Ammon's horn (tissue), 1 donor: ENCODE measurements at places on chromosomes 6 and 20.

DNA sequence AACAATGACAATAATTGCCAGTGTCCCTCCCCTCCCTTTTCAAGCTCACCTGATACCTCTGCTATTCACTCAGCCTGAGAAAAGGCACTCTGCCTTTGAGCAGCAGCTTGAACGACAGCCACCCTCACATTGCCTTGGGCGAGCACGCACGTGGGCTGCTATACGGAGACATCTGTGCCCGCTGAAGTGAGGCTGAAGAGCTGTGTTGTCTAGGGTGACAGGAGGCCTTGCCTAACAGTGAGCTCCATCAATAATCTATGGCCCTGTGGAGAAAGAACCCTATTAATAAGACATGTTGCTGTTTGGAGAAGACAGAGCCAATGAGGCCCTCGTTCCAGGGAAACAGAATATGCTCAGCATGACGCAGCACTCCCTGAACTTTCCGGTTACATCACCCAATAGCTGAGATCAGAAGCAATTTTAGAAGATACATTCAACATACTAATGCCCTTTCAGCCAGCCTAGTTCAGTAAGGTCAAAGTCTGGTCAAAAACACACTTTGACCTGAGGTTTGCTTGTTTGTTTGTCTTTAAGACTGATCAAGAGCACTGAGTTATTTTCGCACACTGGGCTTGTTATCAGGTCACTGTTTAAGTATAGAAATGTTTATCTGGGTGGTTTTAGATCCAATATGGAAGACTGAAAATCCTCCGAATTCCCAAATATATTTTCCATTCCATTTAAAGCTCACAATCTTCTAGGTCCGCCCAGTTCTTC is 30.6 kb downstream of the RBM24 start:
- DNase-seq = peak; percentile 57

DNA sequence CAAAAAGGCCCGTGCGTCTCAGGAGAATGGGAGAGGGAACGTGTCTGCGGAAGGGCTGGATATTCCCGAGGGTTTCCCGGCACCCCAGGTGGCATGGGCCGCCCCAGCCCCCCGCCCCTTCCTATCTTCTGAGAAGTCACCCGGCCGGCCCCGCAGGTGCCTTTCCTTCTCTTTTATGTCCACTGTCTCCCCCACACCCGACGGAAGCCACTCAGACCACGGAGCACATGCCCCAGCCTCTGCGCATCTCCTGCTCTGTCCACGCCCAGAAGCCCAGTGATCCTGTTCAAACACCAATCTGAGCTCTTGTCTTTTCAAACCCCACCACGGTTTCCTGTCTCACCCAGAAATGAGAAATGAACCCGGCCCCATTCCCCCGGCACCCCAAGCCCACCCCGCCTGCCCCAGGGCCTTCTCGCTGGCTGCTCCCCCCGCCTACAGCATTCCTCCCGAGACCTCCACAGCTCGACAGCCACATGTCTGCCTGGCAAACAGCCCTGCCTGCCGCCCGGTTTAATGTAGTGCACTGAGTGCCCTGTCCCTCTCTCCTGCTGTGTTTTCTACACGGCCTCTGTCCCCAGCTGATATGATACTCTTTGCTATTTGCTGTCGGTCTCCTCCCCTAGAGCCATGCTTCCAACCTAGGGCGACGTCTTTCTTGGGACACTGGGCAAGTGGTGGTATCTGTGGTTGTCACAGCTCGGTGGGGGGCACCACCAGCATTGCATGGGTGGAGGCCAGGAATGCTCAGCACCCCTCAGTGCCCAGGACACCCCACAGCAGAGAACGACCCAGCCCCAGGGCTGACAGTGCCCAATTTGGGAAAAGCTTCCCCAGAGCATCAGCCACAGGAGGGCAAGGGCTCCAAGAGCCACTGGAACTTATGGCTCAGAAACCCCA is 182.7 kb downstream of the TAF4 start:
- no peak for DNase-seq

DNA sequence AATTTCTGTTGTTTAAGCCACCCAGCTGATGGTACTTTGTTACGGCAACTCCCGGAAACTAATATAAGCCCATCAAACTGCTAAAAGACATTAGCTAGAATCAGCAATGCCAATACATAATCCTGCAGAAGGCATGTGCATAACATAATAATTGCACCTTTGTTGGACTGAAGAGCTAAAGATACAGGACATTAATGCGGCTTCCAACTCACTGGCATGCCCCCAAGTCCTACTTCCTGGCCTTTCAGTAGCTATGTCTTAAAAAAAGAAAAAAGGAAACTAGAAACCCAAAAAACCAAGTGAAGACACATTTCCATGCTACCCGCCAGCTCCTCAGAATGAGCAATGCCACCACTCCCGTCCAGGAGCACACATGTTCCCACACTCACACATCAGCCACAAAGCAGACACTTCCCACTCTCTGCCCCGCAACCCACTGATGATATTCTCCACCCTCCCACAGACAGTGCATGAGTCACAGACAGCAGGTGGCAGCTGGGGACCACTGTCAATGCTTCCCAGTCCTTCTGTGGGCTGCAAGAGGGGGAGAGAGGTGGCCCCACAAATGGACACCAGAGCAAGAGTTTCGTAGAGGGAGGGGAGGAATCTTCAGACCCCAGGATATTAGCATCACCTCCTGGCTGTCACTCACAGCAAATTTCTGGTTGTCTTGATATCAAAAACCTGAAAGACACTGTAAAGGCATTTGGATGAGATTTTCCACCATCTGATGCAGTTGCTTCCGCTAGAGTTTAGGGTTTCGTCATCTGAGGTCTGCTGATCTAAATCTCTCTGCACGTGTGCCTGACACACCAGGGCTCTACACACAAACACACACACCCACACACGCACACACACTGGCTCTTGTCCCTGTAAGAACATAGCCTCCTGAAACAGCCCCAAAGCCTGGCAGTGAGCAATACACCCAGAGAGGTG is 32.8 kb downstream of the GFOD1 start:
- DNase-seq = peak; percentile 89

- DNase-seq = no peak
Measured at GRCh38 chr6:74755778-74756177, 450.1 kb downstream of the COL12A1 start.

- no peak for DNase-seq
Measured at GRCh38 chr6:43120944-43121913, 45.1 kb downstream of the PTK7 start.

DNA sequence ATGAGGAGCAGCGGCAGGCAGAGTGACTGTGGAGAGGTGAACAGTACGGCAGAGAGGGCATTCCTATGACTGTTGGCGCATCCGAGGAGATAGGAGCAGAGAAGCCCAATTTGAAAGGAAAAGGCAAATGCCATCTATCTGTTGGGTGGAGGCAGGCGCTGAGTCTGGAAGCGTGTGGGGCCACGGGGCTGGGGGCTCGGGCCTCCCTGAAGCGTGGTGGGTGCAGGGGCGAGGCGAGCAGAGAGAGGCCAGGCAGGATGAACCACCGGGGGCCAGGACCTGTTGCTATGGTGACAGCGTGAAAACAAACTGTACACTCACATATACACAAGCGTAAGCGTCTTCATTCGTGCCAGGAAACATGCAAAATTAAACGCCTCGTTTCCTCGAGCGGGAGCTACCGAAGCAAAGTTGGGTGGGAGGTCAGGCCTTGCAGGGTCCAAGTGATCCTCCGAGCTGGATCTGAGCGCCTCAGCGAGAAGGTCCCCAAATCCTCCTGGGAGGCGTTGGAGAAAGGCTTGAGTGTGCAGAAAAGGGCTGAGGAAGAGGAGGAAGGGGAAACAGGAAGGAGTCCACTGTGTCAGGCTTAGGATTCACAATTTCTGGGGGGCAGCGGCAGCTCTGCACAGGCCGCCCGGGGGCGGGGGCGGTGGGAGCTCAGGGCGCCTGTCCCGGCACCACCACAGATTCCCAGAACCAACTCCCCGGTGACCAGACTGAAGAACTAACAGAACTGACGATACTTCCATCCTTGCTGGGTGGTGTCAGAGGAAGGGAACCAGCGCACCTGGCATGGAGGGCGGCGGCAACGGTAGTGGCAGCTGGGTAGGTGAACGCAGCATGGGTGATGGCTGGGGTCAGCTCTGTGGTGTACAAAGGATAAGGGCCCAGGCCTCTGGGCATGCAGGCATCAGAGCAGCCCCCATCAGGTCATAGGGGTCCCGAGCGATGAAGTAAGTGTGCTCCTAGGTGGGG is 68.2 kb downstream of the KHDC1L start:
- no peak for DNase-seq

DNA sequence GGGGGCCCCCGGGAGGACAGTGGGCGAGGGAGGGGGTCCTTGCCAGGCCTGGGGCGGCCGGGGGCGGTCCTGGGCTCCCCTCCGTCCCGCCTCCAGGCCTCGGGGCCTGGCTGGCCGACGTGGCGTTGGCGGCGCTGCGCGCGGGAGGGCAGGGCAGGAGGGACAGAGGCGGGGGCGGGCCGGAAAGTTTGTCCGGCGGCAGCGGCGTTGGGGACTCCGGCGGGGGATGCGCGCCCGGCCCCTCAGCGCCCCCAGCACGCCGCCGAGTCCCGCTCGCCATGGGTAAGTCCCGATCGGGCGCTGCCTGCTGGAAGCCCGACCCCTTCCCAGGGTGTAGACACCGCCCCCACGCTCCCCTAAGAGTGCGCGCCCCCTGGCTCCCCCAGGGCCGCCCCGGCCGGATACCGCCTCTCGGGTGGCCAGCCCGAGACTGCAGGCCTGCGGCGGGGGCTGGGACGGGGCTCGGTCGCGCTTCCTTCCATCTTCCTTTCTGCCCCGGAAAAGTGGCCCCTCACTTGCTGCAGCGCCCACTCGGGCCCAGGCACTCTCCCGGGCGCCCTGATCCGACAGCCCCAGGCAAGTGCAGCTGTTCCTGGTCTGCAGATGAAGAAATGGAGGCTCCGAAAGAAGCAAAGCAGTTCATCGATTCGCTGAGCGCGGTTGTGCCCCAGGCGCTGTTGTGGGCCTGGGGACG is at the start of gene SLC2A10:
Gene SLC2A10, plus strand, starts transcription at position 191 of the 694 bp plus-strand sequence. Its CDS starts 88 bp downstream, at position 279.
- peak; percentile 16 for DNase-seq

DNA sequence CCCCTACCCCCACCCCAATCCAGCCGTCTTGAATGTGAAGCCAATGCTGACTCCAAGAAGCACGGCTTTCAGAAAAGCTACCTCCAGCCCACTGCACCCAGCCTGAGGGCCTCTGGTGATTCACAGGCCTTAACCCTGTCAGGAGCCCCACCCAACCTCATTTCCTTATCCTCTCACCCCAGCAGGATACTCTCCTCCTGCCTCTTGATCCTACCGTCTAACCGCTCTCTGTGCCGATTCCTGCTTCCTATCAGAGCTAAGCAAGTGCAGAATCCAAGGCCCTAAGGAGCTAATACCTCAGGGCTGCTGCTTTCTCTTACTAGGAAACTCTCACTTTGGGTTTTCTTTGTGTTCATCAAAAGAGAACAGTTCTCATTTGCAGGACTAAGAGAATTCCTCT is 47.2 kb downstream of the TRERF1 start:
- DNase-seq = no peak

DNA sequence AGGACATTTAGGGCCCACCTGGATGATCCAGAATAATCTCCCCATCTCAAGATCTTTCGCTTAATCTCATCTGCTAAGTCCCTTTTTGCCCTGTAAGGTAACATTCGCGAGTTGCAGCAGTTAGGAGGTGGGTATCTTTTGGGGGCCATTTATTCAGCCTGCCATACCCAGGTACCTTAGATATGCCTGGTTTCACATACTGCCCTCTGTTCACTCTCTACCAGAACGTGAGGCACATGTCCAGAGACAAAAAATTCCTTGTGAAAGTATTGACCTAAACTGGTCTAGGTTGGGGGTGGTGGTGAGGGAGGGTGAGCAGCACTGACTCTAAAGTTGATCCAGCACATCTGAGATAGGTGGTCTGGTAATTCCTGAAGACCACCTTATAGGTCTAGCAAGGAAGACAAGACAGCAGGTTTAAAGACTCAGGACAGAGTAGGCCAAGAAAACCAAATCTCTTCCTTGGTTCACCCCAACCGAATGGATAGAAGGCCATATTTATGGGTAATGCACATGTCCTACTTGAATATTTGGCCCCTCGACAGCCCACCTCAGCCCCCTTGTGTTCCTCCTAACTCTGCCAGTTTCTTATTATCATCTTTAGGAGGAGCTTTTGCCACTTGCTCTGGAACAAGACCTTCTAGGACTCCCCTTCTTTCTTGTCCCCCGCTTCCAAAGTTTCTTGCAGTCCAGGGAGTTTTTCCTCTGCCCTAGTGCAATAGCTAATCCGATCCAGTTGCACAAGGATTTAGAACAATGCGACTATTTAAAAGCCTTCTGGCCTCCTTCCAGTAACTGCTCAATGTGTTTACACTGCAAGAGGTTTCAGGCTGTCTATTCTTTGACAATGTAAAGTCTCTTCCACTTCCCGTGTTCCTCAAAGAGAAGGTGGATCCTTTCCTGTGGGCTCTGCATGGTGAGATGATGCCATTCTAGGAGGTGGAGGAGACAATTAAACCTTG is 213.0 kb upstream of the LAMP5 start:
- peak; percentile 67 for DNase-seq
